ENCODE measurements at places on chromosomes 3 and 15.

DNA sequence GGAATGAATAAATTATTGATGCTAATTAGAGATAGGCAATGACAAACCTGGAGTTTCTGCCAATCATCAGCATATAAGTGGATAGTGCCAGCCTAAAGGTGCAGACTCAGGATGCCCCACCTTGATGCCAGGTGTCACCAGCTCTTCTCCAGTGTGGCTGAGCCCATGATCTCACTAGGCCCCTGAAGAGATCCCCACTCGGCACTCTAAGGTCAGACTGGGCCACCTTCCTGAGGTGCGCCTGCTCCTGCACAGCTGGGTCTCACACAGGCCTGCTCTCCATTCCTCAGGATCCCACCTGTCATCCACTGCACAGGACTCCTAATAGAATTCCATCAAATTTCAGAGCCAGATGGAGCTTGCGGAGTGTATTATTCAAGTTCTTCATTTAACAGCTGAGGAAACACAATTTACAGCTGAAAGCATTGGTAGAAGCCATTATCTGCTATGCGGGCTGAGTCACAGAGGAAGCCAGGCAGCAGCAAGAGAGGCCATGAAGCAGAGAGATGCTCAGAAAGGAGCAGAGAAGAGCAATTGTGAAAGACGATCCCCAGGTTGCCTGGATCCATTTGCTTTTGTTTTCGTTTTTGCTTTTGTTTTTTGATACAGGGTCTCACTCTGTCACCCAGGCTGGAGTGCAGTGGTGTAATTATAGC, 25.1 kb upstream of the FSTL1 start:
- DNase-seq = no peak

GRCh38 chr3:9098716-9099675, 135.7 kb upstream of the RAD18 start:
- no peak for DNase-seq

DNA sequence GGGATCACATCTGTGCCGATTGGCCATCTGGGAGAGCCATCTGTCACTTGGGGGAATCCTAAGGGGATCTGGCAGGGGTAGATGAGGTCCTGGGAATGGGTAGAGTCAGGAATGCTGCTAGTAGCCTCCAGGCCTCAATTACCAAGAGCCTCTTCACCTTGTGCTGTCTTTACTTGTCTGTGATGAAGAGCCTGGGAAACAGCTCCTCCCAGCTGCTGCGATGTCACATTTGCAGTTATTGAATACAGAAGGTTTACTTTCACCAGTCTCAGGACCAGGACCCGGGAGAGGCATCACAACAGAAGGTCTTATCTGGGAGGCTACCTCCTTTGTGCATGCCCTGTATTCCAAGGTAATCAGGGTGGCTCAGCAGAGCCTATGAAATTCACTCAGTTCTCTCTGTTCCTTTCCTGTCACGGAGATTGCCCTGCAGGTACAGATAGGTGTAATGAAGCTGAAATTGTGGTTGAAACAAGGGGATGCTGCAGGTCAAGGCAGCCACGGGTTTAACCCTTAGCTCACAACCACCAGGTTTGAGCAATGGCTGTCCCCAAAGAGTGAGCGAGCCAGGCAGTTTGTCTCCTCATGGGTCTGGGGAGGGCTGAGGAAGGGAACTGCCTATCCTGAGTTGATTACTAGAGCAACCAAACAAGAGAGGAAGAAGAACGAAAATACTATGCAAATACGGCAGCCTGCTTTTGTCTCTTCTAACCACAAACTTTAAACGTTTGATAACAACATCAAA, 298.9 kb upstream of the RORA start:
- no peak for DNase-seq

GRCh38 chr3:106440672-106441071, 571.9 kb upstream of the CBLB start:
- no peak for DNase-seq

DNA sequence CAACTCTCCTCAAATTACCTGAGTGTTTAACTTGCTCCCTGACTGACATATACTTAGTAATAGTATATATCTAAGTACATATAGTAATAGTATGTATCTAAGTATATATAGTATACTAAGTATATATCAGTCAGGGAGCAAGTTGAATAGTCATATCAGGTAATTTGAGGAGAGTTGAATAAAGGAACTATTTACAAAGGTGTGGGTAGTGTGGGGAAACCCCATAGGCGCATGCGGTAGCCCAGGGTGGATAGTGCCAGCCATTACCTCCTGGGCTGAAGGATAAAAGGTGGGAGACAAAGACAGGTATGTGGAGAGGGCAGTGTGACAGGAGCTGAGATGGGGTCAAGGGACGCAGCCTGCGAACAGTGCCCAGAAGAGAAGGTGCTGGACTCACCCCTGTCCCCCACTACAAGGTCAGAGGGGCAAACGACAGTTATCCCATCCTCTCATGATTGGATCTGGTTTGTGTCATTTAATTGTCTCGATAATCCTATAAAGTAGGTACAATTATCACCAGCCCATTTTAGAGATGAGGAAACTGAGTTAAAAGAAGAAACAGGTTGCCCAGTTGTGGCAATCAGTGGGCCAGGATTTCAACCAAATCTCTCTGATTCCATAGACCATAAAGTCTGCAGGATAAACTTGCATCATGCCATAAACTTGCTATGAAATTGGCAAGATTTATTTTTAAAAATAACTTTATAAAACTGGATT, 34.1 kb upstream of the TPM1 start:
- DNase-seq = no peak

DNA sequence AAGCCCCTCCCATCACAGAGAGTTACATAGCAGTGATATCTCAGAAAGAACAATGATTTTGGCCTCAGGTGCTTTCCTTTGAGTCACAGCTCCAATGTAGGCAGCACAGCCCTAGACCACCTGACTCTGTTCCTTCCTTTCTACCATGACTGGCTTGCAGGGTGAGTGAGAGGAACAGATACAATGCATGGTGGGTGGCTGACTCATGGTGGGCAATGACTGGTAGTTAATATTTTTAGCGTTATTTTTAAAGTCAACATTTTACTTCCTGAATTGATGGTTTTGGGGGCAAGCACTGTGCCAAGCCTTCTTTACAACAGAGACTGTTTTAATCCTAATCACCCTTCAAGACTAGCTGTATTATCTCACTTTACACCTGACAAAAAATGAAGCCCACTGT, 32.8 kb upstream of the ST3GAL6 start:
- no peak for DNase-seq

- DNase-seq = no peak
These were observed 77.4 kb downstream of the ACAP2 start for GRCh38 chr3:195365371-195365770.

GRCh38 chr3:100041328-100041749, 73.0 kb downstream of the FILIP1L start:
- DNase-seq = no peak

DNA sequence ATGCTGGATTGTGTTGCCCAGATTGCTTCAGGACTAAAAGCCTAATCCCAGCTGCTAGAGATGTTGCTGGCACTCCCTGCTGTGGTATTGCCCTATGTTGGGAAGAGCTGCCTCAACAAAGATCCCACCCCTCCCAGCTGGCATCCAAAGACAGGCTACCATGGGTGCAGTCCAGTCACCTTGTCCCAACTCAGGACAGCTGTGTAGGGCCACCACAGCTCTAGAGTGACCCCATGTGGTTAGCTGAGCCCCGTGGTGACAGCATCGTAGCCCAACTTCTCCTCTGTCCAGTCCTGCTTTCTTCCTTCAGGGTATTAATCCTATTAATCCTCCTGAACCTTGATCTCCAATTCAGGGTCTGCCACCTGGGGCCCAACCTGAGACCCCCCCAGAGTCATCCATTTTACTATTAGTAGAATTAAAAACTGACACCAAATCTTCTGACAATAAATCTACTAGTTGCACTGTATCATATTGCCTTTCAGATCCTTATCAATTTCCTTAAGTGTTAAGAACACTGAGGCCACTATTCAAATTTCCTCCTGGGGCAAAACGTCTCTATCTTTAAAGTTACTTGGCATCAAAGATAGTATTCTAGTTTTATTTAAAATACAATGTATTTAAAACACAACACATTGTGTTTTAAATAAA, 83.5 kb downstream of the AQP9 start:
- DNase-seq = peak; percentile 22

GRCh38 chr15:63858881-63859280, 25.1 kb upstream of the HERC1 start:
- DNase-seq = no peak

- DNase-seq = no peak
These were observed 97.8 kb upstream of the TBL1XR1 start for GRCh38 chr3:177295116-177295515.

DNA sequence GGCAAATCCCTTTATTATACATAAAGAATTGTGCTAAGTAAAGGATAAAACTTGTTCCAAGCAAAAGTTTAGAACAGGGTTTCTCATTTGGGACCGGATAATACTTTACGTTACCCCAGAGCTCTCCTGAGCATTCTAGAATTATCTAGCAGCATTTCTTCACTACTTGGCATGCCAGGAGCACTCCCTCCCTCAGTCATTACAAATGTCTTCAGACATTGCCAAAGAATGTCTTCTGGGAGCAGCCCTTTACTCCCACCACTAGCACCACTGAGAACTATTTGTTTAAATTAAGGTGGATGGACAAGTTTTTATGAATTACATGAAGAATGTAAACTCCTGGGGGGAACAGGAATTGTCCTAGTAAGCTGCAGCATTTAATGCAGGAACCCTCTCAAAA, 516.4 kb downstream of the GBE1 start:
- no peak for DNase-seq

GRCh38 chr15:94246016-94246415, 14.7 kb downstream of the MCTP2 start:
- no peak for DNase-seq

DNA sequence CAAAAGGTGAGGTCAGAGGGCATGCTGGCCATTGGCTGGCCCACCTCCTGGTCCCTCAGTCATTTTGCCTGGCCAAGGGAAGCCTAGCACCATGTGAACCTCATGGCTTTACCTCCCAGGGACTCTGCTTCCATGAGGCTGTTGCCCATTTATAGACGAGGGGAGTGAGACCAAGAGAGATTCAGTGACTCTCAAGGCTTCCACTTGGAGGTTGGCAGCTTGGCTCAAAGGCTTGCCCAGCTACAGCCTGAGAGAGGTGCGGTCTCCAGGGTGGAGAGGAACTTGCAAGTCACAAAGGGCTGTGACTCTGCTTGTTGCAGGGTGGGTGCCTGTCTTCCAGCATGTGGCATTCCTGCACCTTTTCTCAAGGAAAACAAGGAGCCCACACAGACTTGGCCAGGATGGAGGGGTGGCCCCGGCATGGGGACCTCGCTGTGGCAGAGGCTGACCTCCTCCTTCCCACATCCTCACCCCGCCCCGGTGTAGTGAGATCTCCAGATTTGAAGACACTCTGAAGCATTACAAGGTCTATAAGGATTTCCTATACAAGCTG, 24.5 kb downstream of the CFAP100 start:
- DNase-seq = no peak

DNA sequence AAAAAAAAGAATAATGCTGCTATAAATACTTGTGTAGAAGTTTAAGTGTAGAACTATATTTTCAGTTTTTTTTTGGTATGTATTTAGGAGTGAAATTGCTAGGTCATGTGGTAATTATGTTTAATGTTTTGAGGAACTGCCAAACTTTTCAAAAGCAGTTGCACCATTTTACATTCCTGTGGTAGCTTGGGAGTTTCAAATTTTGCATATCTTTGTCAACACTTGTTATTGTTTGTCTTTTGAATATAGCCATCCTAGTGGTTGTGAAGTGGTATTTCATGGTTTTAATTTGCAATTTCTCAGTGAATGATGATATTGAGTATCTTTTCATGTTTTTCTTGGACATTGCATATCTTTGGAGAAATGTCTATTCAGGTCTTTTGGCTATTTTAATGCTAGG, 30.4 kb downstream of the SKIL start:
- no peak for DNase-seq

GRCh38 chr3:66115858-66116654, 77.3 kb upstream of the MAGI1 start:
- peak; percentile 38 for DNase-seq

DNA sequence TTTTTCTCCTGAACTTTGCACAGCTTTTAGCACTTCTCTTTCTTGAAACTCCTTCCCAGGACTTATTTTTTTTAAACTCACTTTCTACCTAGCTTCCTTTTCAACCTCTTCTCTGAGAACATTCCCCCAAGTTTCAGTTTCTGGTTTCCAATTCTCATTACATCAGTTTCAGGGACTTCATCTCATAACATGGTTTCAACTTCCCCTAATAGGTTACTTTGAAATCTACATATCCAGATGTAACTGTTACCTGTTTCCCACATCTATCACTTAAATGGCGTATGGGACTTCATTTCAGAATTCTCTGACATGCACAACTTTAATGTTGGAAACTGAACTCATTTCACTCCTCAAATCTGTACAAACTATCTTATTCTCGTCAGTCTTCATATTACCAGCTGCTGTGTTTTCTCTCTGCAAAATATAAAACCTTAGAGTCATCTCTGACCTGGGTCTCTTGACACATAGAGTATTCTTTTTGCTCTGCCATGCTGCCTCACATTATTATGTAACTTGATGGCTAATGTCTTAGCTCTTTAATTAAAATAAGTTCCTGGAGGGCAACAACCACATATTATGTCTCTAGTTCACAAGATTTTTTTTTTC, 58.4 kb downstream of the NME9 start:
- no peak for DNase-seq

DNA sequence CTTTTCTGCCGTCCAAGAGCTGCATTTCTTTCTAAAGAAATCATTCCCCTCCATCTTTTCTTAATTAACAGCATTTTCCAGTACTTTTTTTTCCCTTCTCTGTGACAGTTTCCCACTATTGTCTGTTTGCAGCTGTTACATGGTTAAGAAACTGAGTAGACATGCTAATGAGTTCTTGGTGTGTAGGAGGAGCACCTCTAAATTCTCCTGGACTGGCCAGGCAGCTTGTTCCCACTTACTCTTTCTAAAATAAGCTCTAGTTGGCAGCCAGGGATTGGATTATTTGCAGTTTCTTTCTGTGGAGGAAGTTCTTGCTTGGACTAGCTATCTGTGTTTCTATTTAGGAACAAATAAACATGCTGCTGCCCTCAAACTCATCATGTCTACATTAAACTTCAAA, 235.1 kb upstream of the GAP43 start:
- DNase-seq = no peak

- DNase-seq = no peak
These were observed 166.4 kb downstream of the ATG7 start for GRCh38 chr3:11438646-11439045.

GRCh38 chr15:79644091-79644490, 212.0 kb downstream of the MINAR1 start:
- DNase-seq = no peak

DNA sequence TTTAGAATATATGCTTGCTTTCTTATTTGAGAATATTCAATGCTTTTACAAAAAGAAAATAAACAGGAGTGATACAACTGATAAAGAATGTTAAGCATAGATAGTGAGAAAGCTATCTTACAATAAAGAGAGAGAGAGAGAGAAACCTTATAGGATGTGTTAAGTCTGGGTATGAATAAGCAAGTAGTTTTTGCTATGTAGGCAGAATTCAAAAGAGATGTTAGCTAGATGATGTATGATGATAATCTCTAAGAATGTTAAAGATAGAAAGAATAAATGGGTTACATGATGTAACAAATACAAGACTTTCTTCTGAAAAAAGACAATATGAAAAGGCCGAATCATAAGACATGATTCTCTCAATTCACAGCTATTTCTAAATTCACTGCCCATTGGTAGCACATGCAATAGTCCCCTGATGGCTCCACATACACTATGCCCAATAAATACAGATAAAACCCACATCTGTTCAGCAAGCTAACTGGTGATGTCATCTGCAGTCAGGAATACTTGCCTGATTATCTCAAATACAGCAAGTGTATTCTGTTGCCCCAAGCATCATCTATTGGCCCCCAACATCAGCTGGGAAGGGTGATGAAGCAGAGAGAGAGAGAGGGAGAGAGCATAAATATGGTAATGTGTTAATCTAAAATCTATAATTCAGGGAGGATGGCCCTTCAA, 169.2 kb upstream of the LYSMD4 start:
- no peak for DNase-seq
